ENCODE measurements at places on chromosomes 2 and 18.

DNA sequence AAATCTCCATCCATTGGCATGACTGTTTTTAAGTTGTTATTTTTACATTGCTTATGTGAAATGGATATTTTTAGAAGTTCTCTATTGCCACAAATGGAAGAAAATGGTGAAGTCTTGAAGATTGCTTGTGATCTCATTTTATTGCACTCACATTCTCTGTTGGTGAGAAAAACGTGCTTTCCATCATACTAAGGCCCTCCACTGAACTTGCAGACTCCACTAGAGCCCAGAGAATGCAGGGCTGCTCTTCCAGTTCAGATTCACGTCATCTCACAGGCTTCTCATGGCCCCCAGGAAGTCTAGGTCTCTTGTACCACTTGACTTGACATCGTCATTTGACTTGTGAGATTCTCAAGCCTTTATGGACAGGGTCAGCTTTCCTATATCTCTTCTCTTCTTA lies 254.8 kb upstream of the COPS8 start:
- DNase-seq = no peak

- no peak for DNase-seq
Measured at GRCh38 chr2:9617749-9618148, 13.0 kb downstream of the YWHAQ start.

DNA sequence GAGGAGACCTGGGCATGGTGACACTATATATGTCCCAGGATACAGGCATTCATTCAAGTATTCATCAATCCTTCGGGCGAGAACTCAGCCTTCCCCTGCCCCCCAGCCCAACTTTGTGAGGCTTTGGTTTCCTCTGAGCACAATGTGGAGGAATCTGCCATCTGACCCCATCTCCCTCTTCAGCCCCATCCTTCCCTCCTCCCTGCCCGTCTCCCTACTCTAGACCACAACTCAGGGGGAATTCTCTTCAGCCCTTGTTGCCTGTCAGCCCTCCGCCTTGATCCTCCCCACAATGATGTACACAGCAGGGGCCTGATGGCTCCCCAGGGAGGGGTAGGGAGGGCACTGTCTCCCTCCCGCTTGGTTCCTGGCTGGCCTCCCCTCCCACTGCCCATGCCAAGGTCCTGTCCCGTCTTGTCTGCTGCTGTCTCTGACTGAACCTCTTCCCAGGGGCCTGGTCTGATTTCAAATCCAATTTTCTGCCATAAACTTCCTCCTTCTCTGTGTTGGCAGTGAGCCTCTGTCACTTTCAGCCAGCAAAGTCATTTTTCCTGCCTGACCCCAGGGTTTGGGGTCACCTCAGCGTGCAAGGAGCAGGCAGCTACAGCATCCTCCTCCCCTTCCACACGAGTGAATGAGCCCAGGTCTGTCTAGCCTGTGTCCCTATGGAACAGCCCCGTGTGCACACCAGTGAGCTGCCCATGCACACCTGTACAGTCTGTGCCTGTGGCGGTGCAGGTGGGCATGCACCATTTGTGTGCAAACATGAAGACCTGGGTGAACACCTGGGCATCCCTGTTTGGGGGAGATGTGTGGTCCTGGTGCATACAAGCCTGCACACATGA lies 197.3 kb downstream of the CELF4 start:
- no peak for DNase-seq

DNA sequence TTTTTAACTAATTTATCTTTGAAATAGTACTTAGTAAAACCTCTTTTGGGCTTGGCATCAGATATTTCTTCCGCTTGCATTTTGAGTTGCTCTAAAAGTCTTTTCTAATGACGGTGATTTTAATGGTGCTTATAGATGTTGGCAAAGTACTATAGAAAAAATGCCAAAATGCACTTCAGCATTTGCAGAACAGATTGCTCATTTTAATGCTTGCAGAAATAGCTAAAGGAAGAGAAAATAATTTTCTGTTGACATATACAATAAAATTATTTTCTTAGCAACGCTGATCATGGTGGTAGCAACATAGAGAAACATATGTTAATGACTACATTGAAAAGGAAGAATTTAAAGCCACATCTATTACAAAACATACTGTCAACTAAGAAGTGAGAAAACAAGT lies 170.7 kb downstream of the STK39 start:
- no peak for DNase-seq

- DNase-seq = no peak
Measured at GRCh38 chr2:45046786-45047185, 37.5 kb upstream of the SIX2 start.

DNA sequence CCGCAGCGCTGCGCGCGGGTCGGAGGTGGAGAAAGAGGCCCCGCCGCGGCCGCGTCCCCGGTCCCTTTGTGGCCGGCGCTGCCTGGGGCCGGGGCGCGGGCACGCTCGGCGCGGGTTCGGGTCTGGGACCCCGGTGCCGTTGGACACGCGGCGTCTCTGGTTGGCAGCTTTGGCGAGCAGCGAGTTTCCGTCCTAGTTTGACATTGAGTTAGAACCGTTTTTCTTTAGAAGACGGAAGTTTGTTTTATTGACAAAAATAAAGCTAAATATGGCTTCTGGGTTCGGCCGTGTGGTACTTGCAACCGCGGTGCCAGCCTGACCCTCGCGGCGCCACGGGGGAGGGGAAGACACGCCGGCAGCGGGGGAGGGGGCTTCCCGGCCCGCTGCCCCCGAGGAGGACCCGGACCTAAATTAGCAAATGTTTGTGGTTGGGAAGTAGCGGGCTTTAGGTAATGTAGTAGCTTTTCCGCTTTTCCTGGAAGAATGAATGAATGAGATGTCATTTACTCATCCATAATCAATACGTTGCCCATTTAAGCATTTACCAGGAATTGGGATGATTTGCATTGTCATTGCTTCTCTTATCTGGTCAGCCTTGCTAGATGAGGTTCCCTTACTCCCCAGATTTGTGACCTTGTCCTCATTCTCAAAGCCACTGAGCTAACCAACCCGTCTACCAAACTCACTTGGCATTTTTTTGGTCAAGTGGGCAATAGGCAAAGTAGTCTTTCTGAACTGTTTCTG lies 530 bp downstream of the GALNT1 start:
- DNase-seq = no peak

DNA sequence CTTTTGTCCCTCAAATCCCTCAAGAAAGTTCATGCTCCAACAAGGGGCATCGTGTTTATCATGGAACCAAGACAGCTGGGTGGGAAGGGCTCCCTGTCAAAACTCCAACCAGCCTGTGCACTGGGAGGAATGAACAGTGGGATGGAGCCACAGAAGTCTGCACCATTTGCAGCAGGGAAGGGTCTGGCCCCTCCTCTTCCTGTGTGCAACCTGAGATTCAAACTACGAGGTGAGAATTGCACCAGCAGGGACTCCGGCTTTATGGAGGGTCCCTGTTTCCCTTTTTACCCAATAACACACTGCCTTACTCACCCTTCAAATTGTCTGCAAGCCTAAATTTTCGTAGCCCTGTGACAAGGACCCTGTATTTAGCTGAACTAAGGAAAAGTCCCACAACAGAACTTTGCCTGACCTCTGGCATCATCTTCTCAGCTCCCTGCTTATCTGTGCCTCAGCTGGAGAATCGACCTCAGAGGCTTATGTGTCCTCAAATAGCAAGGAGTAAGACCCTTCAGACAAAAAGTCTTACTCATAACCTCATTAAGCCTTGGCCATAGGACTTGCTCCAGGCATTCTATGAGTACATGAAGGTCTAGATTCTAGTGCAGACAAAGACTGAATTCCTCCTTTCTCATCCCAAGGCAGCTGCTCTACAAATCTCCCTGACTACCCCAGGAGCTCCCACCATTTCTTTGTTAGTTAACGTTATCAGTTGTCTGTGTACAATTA lies 178.3 kb upstream of the SERPINE2 start:
- no peak for DNase-seq

GRCh38 chr18:25166113-25166512 lies 185.9 kb downstream of the ZNF521 start:
- DNase-seq = no peak

GRCh38 chr2:182761903-182762302 lies 45.8 kb downstream of the DNAJC10 start:
- no peak for DNase-seq

DNA sequence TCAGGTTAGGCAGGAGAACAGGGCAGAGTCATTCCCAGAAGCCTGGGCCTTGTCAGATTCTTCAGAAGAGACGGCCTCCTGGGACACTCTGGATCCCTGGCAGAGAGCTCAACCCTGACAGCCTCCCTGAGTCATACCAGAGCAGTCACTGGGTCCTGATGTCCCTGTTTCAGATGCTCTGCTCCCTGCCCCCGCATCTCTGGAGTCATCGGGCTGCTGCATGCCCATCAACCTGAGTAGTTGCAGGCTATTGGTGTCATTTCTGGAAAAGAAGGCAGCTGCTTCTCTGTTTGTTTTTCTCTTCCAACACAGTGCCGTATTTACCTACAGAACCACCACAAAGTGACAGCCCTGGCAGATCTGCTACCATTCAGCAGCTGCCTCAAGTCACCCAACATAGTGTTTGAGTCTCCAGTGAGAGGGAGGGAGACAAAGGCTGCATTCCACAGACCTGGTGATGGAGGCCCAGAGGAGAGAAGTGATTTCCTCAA lies 145.1 kb downstream of the B3GNT2 start:
- DNase-seq = no peak

DNA sequence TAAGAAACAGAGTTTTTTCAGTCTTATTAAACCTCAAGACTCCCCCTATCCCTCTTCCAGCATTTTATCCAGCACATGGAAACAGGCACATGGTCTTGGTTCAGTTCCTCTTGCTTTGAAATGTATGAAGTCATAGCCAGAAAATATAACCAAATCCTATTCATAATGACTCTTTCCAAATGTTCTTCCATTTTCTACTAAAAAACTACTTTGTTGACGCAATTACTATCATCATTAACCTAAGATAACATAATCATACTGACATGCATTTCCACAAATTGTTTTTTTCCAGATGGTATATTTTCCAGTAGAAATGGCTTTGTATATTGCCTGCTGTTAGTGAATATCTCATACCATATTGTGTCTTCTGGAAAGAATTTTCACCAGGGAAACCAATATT lies 261.3 kb downstream of the PID1 start:
- DNase-seq = no peak

DNA sequence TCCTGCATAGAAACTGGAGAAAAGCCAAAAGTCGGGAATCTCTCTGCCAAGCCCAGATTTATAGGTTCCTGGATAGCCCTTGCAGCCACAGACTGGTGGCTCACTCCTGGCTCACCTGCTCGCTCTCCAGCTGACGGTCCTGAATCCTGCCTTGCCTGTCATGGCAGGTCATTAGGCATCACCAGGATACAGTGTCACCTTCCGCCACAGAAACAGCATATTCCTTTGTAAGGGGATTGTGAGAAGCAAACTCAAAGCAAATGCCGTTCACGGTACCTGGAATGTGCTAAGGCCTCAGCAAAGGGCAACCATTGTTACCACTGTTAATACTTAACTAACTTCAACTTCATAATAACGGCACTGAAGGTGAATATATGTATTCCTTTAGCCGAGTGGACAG lies 57.1 kb upstream of the GPR45 start:
- no peak for DNase-seq

GRCh38 chr2:211407076-211407475 lies 850.7 kb downstream of the CPS1 start:
- DNase-seq = no peak

DNA sequence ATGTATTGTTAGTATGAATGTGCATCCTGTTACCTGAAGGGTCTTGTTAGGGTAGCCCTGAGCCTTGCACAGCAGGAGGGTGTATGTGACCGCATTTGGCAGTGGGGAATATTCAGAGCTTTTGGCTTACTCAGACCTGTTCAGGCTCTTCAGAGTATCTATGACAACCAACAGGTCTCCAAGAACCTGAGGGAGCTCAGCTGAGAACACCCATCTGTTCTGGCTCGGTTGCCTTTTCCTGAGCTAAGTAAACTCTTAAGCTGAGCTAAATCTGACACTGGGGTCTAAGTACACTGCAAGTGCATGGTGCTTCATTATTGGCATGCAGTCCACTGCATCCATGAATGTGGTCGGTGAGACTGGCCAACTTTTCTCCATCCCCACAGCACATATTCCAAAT lies 92.4 kb upstream of the CHST9 start:
- DNase-seq = no peak

GRCh38 chr2:168662651-168663208 lies 139.7 kb upstream of the NOSTRIN start:
- no peak for DNase-seq

GRCh38 chr2:237574894-237575868 lies 8.8 kb downstream of the PRLH start:
- DNase-seq = no peak

DNA sequence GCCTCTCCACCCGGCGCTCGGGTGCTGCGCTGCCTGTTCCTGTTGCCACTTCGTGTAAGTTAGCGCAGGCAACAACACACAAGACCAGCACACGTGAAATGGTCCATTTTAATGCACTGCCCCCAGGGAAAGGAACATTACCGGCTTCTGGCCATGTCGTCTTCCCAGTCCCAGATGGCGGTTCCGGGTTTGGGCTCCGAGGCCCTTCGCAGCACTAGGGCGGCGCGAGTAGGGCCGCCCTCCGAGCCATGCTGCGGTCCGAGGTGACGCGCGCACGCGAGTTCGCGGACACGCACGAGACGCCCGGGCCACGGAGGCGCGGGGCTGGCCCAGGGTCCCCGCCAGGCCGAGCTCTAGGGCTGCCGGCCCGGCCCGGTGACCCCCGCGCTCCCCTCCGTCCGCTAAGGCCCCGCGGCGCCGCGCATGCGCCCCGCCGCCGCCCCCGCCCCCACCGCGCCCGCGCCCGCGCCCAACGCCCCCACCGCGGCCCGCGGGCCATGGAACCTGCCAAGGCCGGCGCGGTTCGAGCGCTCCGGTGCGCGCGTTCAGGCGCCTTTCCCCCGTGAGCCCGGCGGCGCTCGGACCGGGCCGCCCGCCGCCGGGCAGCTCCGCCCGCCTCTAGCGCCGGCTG lies 367 bp upstream of the ZNF236 start:
- DNase-seq = peak; percentile 59

GRCh38 chr2:120431386-120432292 lies 85.7 kb downstream of the INHBB start:
- DNase-seq = no peak

DNA sequence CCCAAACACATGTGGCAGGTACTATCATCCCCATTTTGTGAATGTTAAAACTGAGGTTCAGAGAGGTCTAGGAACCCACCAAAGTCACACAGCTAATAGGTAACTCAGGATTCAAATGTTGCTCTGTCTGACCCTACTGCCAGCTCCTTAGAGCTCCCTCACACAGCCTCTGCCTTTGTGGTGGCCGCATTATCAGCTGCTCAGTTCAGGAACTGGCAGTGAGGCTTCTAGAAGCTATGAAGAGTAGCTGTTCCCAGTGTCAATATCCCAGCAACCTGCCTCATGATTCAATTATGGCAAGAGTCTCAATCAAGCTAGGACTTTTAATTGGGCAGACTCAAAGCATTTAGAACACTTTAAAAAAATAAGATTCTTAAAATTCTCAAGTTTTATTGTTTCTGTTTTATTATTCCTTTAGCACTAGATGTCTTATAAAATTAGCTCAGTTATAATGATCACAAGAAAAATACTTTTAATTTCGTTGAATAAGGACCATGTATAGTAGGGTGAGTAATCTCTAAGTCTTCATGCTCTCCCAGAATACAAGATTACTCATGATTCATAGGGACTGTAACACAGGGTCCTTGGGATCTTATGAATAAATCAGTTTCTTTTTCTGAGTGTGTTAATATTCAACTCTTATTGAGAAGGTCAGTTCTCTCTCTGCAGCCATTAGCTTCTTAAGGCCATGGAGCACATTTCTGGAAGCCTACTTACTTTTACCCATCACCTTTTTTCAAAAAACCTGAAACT lies 342.7 kb downstream of the RND3 start:
- no peak for DNase-seq

- no peak for DNase-seq
Measured at GRCh38 chr2:201881741-201882140, 75.4 kb downstream of the CDK15 start.

Data from HuH-7 (cell line).